ENCODE measurements at places on chromosomes 1 and 21.

GRCh38 chr1:183812686-183813569 is 8.0 kb downstream of the RGL1 start:
- no peak for DNase-seq

DNA sequence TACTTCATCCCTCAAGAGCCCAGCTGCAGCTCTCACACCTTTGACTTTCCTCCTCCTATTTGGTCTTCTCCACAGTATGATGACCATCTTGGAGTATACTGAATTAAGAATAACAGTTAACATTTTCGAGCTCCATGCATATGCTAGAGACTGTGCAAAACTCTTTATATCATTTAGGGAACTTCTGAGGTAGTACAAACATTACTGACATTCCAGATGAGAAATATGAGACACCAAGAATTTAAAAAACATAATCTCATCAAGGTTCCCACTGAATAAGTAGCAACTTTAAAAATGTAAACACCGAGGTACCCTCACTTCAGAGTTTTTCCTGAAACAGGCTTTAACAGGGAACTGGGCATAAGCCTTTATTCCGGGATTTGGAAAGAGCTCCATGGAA is 22.7 kb downstream of the FMO3 start:
- DNase-seq = no peak

DNA sequence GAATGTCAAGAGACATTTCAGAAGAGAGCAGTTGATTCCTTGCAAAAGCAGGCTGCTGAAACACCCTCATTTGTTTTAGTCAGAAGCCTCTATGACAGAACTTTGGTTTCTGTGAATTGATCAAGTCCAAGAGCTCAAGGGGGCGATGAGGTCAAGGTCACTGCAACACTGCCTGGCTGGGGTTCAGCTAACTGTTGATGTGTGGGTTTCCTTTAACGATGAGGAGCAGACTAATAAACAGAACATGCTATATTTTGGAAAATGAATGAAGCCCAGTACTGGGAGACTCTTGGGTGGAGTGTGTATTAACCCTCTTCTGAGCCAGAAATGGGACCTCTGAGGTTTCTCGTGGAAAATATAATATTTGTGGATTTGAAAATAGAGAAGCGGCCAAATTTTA is 109.3 kb downstream of the ZC3H11B start:
- no peak for DNase-seq

GRCh38 chr1:1175221-1176062 is 1.8 kb downstream of the TTLL10 start:
- DNase-seq = no peak

- DNase-seq = no peak
These were observed 48.9 kb upstream of the SLC2A1 start for GRCh38 chr1:43007377-43008114.

DNA sequence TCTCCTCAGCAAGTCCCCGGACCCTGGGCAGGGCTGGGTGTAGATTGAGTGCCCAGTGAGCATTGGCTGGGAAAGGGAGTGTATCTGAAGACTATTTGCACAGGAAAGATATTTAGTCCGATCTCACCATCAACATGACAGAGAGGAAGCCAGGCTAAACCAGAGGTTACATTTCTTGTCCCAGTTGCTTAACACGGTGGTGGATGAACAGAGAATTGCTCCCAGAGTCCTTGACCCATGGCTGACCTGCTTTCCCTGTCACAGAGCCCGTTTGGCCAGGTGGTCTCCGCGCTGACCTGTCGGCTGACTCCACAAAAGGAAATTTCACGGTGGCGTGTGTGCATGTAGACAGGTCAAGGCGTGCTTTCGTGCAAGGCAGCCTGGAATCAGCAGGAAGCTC is 83.5 kb downstream of the BEND5 start:
- DNase-seq = no peak

DNA sequence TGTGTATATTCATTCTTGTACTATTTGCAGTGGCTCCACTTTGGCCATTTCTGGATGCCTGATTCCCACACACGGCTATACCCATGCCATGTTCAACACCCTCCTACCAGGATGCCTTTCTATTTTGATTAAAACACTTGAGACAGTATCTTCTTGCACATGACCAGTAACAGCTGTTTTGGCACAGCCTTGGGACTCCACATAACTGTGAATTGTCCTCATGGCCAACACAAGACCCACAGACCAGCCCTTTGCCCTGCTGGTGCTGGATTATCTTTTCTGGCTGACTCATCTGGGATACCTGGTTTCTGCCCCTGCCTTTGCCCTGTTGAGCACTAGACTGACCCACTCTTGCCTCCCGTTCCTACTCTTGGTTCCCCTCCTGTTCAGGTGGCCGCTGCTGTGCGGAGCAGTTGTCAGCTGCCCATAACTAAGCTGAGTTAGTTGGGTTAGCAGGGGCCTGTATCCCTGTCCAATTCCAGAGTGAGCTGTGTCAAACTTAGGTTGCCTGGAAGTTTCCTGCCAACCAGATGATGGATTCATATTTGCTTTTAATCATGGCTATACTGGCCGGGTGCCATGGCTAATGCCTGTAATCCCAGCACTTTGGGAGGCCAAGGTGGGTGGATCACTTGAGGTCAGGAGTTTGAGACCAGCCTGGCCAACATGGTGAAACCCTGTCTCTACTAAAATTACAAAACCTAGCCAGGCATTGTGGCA is 10.8 kb upstream of the EYA3 start:
- DNase-seq = no peak

DNA sequence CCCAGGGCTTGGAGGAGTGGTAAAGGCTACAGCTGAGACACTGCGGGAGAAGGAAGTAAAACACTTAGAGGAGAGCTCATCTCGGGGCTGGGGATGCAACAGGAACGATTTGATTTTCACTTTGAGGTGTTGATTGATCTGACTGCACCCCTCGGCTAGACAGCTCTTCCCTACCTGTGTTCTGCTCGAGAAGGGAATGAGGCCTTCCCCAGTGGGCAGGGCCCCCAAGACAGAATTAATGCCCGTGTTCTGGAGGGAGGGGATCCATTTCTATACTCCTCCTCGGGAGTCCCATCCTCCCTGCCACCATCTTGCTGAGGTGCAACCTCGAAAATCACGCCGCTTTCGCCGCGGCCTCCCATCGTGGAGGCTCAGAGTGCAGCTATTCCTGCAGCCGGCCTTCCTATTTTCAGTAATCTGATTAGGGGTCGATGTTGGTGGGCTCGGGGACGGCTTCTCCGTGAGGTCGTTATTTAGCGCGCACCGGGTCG is 2.4 kb downstream of the ATP2B4 start:
- DNase-seq = no peak

GRCh38 chr1:179598631-179599030 is 7.0 kb downstream of the TDRD5 start:
- DNase-seq = no peak

GRCh38 chr1:88035578-88035977 is 648.5 kb upstream of the PKN2 start:
- no peak for DNase-seq

DNA sequence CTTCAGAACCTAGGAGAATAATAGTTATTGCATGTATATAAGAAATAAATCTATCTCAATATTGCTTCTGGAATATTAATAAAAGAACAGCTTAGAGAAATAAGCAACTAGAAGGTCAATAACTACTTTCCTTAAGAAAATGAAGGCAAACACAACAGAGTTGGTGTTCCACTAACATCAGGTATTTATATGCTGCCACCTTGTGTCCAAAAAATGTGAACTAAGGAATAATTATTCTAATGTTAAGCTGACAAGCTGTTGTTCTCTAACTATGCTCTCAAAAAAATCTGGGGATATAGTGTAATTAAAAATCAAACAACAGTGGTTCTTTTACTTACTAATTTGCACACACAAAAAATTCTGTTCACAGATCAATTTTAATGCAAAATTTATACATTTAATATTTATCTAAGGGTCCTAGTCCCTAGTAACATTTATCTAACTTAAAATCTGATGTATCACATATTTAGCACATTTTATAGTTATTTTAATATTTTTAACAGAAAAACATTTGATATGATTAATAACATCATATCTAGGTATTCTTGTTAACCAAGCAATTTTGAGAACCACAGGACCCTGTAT is 39.6 kb downstream of the UCHL5 start:
- DNase-seq = peak; percentile 40

DNA sequence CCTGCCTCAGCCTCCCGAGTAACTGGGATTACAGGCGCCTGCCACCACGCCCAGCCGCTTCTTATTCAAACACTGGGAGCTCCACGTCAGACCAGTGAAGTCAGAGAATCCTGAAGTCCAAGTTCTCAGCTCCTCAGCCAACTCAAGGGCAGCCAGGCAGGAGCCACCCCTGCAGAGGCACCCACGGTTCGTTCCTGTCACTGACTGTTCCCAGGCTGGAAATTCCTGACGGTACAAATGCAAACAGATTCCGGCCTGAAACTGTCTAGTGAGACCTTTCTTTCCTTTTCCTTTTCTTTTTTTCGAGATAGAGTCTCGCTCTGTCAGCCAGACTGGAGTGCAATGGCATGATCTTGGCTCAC is 11.7 kb downstream of the SLC35E2B start:
- no peak for DNase-seq

DNA sequence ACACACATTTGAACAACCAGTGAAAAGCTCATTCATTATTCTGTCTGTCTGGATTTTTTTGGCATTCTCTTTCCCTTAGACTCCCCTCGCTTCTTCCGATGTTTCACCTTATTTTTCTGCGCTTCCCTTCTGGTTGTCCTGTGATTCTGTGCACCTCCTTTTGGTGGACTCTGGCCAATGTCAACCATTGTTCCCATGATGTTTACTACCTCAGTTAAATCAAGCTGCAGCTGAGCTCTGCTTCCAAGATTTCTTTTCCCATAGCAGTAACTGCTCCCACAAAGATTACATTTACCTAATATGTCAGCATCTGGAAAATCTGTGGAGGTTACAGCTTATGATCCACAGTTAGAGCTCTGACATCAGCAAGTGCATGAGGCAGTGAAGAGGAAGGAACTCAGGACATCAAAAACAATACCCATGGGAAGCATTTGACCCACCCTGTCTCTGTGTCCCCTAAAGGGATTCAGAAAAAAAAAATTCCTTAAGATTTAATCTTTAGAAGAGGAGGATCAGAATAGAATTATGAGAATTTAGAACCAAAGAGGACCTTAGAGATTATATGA is 69.9 kb upstream of the ADAMTS5 start:
- no peak for DNase-seq

GRCh38 chr1:210618369-210618768 is 289.7 kb downstream of the HHAT start:
- no peak for DNase-seq

DNA sequence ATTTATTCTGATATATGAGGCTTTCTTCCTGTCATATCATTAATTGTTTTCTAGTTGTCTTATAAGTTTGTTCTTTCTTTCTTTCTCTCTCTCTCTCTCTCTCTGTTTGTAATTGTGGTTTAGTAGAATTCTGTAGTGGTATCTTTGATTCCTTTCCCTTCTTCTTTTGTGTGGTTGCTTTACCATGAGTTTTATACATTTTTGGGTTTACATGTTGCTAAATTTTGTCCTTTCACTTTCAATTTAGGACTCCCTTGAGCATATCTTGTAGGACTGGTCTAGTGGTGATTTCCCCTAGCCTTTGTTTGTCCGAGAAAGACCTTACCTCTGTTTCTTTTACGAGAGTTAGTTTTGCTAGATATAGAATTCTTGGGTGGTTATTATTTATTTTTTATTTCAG is 162.3 kb upstream of the CHRM3 start:
- no peak for DNase-seq

GRCh38 chr1:84988588-84988987 is 8.3 kb downstream of the MCOLN2 start:
- DNase-seq = no peak

- no peak for DNase-seq
These were observed 1.3 kb downstream of the GPR3 start for GRCh38 chr1:27393641-27394281.

- DNase-seq = no peak
These were observed 9.3 kb downstream of the SSU72 start for GRCh38 chr1:1565340-1565739.

DNA sequence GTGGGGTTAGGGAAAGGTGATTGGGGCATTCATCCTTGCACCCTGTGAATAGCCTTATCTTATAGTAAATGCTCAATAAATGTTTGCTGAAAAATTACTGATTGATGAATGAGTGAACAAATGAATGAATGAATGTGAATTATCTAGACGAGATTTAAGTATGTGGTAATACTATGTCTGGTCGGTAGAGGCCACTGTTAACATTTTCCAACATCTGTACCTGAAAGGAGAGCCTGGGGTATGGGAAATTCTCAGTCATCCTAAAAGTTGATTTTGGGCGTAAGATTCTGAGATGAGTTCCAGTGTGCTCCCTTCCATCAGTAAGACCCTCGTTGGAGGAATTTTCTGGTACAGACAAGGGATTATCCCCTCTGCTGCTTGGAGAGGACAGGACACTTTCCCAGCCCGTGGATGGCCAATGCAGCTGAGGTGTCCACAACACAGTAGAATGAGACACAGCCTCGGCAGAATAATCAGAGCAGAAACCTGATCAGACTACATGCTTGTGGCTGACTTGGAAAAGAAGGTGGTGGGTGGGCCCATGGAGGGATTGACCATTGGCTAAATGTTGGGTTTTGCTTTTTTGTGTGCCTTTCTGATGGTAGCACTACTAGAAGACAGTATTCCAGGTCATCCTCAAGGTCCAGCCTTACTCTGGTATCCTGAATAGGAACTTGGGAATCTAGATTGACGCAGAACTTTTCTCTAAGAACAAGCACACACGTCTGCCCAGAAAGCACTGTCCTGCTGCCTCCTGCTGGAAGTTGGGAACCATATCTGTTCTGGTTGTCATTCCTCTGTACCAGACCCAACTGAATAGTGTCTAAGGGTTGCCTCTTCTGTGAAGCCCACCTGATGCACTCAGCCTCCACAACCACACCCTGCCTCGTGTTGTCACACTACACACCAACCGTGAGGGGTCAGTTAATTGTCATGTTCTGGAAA is 262.0 kb downstream of the TNR start:
- no peak for DNase-seq

- no peak for DNase-seq
These were observed 22.5 kb downstream of the CAMTA1 start for GRCh38 chr1:6807782-6808181.

- no peak for DNase-seq
These were observed 32.1 kb upstream of the CLIC4 start for GRCh38 chr1:24713176-24713575.

- no peak for DNase-seq
These were observed 16.1 kb upstream of the ACTL8 start for GRCh38 chr1:17739050-17739449.

- peak; percentile 16 for DNase-seq
These were observed 5.4 kb downstream of the CCDC190 start for GRCh38 chr1:162855461-162856150.

DNA sequence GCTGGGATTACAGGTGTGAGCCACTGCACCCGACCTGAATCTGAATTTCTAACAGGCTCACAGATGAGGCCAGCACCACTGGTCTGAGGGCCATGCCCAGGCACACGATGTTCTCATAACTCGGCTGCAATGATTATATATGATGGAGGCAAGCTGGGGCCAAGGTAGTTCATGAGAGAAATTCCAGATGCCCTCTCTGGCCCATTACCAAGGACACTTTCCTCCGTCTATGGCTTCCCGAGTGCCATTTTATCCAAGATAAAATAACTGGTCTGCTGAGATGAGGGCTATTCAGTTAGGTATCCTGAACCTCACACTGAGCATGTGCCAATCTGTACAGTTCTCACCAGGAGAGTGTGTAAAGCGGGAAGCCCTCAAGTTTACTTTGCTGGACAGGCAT is 16.5 kb downstream of the TMPRSS2 start:
- DNase-seq = no peak

- DNase-seq = no peak
These were observed 26.2 kb downstream of the VPS26C start for GRCh38 chr21:37240978-37241377.

Measured in AG09309 (cell line).